ENCODE measurements at places on chromosomes 11 and 22. TPM values are rescaled to one million over a fixed set of nuclear protein-coding genes. Genes with fewer than 3 reads are reported as not detected.

The APLNR gene
- total RNA-seq: not detected

The TBX10 gene
- not detected for total RNA-seq

DNA sequence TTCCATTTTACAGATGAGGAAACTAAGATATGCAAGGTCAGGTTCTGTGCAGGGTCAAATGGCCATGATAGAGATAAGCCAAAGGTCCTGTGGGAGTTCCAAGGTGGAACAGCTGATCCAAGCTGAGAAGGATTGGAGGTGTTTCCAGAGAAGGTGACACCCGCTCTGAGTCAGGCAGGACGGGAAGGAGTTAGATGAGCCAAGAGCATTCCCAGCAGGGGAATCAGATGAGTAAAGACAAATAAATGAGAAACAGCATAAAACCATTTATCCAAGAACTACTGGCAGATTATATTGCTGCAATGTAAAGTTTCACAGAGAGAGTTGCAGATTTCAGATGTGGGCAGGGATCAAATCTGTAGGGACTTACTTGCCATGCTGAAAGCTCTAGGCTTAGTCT lies 18.9 kb upstream of the HEPHL1 start:
- DNase-seq: peak; percentile 10

GRCh38 chr11:28195449-28195848 lies 87.3 kb downstream of the METTL15 start:
- DNase-seq: no peak

The NCF4 gene
- total RNA-seq: 0.23 TPM

DNA sequence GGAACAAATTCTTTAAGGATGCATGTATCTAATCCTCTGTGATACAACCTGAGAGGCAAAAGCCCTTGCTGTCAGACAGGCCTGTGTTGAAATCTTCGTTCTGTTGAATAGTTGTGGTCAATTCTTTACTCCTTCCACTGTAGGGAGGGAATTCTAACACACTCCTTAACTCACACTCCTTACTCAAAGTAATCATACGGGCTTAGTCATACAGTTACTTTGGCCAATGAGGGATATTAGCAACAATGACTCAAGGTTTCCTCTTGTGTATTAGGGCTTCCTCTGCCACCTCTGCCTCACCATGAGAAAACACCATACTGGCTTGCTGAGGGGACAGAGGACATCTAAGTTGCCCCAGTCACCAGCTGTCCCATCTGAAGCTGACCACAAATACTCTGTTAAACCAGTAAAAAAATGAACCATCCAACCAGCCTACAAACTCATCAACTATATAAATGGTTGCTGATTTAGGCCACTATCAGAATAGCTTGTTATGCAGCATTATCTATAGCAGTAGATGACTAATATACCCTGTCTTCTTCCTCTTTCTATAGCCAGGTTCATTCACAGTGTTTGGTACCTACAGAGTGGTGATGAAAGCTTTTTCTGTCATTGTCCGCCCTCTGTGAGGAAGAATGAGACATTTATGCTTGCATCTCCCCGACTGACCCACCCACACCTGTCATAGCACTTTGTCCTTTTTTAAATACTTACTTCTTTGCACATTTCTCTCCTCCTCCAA lies 322.8 kb upstream of the SYN3 start:
- DNase-seq: peak; percentile 76

- peak; percentile 49 for DNase-seq
Measured at GRCh38 chr22:20436307-20436767, 1.3 kb downstream of the SCARF2 start.

GRCh38 chr11:33268945-33269540 lies 11.9 kb downstream of the HIPK3 start:
- DNase-seq: no peak

- DNase-seq: peak; percentile 19
Measured at GRCh38 chr11:66951927-66952337, 6.3 kb downstream of the PC start.

DNA sequence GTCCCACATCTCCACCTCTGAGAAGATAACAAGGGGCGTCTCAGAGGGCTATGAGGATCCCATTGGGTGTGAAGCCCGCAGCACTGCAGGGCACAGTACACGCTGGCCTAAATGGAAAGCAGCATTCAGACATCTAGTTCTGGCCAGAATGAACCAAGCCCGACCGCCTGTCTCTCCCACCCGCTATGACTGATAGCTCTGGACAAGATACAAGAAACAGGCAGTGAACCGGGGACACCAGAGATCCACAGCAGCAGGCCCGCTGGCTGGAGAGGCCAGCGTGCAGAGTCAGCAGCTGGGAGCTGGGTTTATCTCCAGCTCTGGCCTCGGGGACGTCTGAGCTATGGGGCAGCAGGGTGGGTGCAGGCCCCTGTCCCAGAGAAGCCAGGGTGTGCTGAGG lies 9.6 kb downstream of the CERK start:
- no peak for DNase-seq

The RFPL2 gene
- not detected for total RNA-seq

The OR2AG2 gene
- not detected for total RNA-seq

DNA sequence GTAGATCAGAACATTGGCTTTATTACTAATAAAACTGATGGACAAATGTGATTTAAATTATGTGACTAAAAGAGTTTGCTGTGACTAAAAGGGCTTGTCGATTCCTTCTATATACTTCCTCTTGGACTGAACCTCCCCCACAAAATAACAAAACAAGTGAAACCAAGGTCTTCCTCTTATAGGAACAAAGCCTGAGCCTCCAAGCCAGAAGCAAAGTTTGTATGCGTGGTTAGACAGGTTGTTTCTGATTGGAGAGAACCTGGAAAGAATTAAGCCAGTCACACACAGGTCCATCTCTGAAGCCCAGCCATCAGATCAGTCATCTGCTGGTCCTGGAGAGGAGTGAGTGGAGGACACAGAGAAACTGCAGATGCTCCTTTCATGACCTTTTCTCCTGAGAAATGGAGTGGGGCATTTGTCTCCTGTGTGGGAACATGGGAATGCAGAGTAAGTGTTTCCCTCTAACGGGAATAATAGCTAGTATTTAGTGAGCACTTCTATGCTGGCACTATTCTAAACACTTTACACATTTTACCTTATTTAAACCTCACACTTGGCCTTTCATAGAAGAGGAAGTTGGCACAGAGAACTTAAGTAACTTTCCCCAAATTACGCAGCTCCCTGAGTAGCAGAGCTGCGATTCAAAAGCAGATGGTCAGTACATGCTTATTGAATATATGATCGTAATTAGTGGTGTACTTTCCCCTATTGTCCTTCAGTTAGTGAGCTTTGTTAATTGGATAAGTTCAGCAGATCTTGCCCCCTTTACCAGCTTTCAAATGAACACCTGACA lies 77.1 kb downstream of the UVRAG start:
- DNase-seq: no peak
